HCT116 (cell line): ENCODE measurements at places on chromosomes 7 and 10.

DNA sequence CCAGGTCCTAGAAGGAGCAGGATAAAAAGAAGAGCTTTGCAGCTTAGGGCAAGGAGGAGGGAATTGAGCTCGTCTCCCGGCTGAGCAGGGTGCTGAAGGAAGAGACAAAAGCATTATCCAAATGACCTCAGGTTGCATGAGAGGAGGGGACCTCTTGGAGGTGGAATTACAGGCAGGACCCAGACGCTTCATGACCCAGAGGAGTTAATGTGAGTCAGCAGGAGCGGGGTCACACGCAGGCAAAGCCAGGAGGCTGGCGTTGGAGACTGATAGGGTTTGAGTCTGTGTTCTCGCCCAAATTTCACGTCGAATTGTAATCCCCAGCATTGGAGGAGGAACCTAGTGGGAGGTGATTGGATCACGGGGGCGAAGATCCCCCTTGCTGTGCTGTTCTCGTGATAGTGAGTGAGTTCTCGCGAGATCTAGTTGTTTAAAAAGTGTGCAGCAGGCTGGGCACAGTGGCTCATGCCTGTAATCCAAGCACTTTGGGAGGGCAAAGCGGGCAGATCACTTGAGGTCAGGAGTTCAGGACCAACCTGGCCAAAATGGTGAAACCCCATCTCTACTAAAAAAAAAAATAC, 63.7 kb upstream of the AUTS2 start:
- no peak for DNase-seq

GRCh38 chr7:86926732-86927131, 132.7 kb downstream of the ELAPOR2 start:
- peak; percentile 24 for DNase-seq

GRCh38 chr7:2566348-2566889, 7.6 kb downstream of the IQCE start:
- DNase-seq, result no peak

- no peak for DNase-seq
Measured at GRCh38 chr10:124622158-124622557, 122.0 kb downstream of the FAM53B start.

GRCh38 chr10:11430421-11431215, 180.8 kb downstream of the USP6NL start:
- DNase-seq, result no peak

- DNase-seq, result no peak
Measured at GRCh38 chr7:42006801-42007513, 230.1 kb downstream of the GLI3 start.

- no peak for DNase-seq
Measured at GRCh38 chr10:12358863-12359564, 9.7 kb downstream of the CAMK1D start.

GRCh38 chr7:141700296-141700847, 1.6 kb downstream of the DENND11 start:
- DNase-seq, result no peak

DNA sequence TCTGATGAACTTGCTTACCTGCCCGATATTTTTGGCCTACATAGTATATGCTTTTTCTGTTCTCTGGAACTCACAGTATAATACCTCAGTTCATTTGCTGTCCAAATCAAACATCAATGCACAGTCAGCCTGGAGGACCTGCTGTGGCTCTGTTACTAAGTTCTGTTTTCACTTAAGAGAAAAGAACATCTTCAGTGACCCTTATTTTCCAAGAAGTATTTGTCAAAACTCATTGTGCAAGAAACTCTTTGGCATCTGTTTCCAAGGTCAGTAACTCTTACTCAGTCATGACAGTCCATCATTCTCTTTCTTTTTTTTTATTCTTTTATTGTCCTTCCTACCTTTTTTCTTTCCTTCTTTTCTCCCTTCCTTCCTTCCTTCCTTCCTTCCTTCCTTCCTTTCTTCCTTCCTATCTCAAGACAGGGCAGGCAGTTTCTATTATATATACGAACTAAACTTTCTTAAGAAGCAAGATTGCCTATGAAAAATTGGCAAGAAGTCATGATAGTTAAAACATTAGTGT, 37.8 kb upstream of the SEM1 start:
- DNase-seq, result no peak

DNA sequence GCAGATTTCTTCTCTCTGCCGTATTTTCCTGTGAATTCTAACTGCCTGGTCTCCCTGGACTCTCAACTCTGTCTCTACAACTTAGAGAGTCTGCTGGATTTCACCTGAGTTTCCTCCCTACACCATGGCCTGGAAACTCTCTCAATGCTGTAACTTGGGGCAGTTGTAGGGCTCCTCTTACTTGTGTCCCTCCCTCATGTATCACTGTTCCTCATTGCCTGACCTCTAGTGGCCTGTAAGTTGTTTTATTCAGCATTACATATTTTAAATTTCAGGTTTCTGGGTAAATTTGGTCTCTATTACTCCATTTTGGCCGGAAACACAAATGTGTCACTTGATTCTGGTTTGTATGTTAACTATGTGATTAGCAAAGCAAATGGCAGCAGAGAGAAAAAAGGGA, 70.9 kb downstream of the DYNC1I1 start:
- DNase-seq, result no peak

GRCh38 chr7:118696879-118697278, 472.4 kb downstream of the ANKRD7 start:
- no peak for DNase-seq

DNA sequence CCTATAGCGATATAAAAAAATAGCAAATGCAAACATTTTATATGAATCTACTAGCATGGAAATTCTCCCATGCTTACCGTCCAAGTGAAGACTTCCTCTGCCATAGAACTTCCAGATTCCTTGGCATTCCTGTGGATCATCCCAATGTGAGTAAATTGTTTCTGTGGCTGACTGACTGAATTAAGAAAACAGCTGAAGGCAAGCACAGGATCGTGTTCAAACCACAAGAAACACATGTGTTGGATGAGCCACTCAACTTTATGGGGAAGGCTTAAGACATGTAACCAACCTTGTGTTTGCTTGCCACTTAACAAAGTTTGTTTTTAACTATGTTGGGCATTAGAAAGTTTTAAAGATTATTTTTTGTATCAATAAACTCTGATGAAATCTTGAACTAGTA, 2.6 kb upstream of the MYPN start:
- no peak for DNase-seq

DNA sequence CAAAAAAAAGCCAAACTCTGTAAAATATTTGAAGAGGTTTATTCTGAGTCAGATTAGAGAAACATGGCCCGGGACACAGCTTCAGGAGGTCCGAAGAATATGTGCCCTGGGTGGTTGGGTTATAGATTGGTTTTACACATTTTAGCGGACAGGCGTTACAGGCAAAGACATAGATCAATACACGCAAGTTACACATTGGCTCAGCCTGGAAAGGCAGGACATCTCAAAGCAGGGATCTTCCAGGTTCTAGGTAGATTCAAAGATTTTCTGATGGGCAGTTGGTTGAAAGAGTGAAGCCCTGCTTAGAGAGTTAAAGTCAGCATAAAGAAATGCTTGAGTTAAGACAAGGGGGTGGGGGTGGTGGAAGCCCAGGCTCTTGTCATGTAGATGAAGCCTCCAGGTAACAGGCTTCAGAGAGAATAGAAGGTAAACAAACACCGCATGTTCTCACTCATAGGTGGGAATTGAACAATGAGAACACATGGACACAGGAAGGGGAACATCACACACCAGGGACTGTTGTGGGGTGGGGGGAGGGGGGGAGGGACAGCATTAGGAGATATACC, 464.3 kb upstream of the ADARB2 start:
- no peak for DNase-seq

- no peak for DNase-seq
Measured at GRCh38 chr10:25797888-25798429, 136.1 kb upstream of the MYO3A start.

DNA sequence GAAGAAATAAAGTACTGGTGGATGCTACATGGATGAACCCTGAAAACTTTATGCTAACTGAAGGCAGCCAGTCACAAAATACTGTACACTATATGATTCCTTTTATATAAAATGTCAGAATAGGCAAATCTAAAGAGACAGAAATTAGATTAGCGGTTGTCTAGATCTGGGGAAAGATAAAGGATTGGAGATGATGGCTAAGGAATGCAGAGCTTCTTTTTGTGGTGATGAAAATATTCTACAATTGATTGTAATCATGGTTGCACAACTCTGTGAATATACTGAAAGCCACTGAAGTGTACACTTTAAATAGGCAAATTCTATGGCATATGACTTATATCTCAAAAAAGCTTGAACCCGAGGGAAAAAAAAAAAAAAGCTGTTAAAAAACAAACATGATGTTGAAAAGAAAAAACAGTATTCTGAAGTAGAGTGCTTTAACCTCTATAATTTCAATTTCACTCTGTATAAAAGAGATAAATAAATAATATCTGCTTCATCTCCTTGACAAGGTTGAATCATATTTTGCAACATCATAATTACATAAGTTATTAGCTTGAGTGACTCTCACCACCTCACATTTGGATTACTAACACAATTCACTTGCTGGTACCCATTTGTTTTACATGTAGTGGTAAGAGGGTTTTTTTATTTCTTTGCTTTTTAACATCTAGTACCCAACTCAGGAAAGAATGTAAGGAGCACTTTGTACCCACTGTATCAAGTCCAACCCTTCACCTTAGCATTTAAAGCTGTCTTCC, 2.8 kb upstream of the GNAI1 start:
- DNase-seq, result no peak

GRCh38 chr7:2405601-2406345, 2.4 kb downstream of the CHST12 start:
- no peak for DNase-seq

DNA sequence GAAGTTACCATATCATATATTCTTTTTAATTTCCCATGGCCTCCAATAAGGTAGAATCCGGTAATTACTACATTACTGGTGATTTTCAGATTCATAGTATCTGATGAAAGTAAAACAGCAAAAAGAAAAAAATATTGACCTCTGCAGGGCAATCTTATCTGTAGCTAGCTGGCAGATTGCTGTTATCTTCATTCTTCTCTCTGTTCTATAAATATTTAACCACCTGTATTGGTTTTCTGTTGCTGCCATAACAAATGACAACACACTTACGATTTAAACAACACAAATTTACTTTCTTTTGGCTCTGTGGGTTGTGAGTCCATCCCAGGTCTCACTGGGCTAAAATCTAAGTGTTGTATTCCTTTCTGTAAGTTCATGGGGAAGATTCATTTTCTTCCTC, 164.5 kb downstream of the ZEB1 start:
- no peak for DNase-seq

GRCh38 chr7:3067193-3067592, 23.5 kb upstream of the CARD11 start:
- DNase-seq, result no peak

GRCh38 chr10:115093776-115094408, 727 bp downstream of the ATRNL1 start:
- no peak for DNase-seq

GRCh38 chr10:105674448-105674847, 1033.4 kb downstream of the SORCS3 start:
- no peak for DNase-seq

DNA sequence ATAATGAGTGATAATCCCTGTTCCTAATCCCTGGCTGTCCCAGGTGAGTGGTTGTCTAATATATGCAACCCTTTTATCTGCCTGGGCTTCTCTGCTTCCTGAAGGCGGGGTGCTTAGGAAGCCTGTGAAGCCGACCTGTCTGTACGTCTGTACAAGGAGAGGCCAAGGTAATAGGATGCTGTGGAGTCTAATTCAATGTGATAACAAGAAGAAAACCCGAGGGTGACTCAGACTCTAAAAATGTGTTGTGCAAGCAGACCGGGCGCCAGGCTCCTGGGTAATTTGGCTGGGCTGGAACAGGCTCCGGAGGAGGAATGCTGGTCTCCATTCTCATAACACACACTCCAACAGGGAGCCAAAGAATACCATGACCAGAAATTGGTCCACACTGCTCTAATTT, 43.6 kb downstream of the THNSL1 start:
- peak; percentile 79 for DNase-seq

DNA sequence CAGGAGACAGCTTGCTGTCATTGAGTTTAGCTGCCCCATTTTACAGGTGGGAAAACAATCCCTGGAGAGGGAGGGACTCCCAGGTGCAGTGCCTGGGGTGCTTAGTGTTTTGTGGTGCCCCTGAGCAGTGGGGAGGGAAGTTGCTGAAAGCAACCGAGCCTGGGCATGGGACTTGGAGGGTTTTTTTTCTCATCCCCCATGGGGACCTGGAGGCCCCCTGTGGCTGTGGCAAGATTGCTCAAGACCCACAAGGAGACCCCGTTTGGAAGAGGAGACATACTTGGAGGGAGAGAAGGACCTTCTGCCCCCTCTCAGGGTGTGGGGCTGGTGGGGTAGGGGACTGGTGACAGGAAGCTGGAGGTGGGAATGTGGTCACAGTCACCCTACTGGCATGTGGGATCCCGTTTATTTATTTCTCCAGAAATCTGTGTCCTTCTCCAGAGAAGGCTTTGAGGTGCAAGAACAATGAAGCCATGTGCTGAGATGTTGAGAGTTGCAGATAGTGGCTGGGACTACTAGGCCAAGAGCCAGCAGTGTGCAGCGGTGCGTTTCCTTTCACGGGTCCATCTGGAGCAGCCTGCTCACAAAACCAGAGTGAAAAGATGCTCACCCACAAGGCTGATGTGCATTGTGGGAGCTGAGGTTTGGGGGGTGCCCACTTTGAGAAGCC, 21.5 kb downstream of the ZMIZ1 start:
- DNase-seq, result no peak

DNA sequence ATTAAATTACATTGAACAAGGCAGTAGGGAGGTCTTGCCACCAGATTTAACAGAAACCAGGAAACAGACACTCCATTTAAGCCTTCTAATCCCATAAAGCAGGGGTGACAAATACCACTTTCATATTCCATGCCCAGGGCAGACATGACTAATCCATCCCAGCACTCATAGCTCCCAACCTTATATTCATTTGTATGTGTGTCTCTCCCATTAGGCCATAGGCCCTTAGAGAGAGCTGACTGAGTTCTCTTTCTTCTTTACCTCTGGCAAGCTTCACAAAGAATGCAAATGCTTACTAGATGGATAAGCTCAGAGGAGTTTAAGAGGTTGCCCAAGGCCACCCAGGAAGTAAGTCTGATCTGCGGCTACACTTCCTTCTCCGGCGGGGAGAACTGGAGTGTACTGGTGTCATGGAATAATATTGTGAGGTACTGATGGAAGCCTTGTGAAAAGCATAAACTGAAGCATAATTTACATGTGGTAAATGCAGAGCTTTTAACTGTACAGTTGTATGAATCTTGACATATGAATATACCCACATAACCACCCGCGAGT, 239.7 kb upstream of the HABP2 start:
- no peak for DNase-seq

DNA sequence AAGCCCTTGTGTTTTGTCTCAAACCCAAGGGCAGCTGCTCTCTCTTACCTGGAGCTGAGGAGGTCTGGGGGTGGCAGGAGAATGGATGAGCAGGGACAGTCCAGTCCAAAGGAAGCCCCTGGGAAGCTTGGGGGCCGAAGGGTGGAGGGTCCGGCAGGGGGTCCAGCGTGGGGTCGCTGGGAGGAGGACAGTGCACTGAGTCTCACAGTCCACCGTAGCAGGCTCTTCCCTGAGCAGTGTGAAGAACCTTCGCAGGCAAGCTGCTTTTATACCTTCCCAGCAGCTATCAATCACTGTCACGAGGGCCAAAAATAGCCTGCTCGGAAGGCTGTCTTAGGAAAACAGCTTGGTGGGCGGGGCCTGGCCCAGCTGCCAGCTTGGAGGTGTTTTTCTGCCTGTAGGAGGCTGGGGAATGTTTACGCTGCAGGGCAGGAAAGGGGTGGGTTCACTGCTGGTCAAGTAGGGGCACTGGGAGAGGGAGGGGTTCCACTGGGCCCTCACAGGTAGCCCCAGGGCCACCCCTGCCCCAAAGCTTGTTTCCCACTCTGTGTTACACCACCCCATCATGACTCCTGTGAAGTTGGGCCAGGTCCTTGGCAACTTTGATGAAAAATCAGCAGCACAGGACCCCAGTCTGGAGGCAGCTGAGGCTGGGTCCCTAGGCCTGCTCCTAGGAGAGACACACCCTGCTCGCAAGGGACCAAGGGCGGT, at the start of gene DEPP1:
Gene DEPP1, minus strand, starts transcription at position 240 of the 711 bp plus-strand sequence. CDS start 779 bp downstream, outside the sequence.
- DNase-seq, result peak; percentile 90
